ENCODE measurements at places on chromosomes 3 and 15. TPM values are rescaled to one million over a fixed set of nuclear protein-coding genes. Genes with fewer than 3 reads are reported as not detected.

Gene SRP14
- total RNA-seq = 112 TPM

Gene TGM4
- total RNA-seq = not detected

Gene GOLGA6L10
- total RNA-seq = 0.56 TPM

Gene ZNF662
- total RNA-seq = 7.1 TPM

Gene FOXB1
- total RNA-seq = 0.27 TPM

Gene SST
- total RNA-seq = not detected

Gene ARPP21
- total RNA-seq = not detected

Gene TMEM45A
- 0.21 TPM for total RNA-seq

DNA sequence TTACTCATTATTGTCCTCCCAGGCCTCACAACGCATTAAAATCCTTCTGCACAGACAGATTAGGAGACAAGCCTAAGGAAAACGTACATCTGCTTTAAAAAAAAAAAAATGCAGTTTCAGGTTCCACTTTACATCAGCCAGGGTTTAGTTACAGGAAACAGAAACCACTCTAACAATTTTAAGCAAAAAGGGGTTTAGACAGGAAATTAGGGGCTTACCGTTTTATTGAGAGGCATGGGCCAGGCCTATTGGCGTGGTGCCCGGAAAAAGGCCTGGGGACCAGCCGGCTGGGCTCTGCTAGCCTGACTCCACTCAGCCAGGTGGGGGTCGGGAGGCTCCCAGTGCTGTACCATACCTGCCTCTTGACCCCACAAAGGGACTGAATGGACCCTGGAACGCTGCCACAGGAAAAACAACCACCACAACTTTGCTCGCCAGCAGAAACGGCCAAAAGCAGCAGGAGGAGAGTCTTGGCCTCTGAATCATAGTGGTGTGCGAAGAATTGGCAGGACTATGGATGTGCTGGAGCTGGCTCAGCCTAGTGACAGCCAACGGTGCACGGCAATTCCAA is 124.3 kb downstream of the CHSY1 start:
- no peaks in the 10 kb centered on the region for H3K36me3 ChIP-seq
- H3K4me3 ChIP-seq = peak overlapping the region; percentile 5
- peaks cover 24% of the 10 kb centered on the region for H3K4me1 ChIP-seq
- no peaks in the 10 kb centered on the region for H3K27me3 ChIP-seq

- no peak overlapping the region for H3K27ac ChIP-seq
- no peaks in the 10 kb centered on the region for H3K4me1 ChIP-seq
- no peak for DNase-seq
- H3K27me3 ChIP-seq = no peaks in the 10 kb centered on the region
- H3K4me3 ChIP-seq = no peak overlapping the region
Observed at GRCh38 chr15:99986297-99987118, 253.3 kb upstream of the LYSMD4 start.

GRCh38 chr15:92881211-92881754 is 18.8 kb upstream of the CHD2 start:
- H3K4me3 ChIP-seq = peak overlapping the region; percentile 61
- H3K27ac ChIP-seq = peak overlapping the region; percentile 79
- no peaks in the 10 kb centered on the region for H3K27me3 ChIP-seq

DNA sequence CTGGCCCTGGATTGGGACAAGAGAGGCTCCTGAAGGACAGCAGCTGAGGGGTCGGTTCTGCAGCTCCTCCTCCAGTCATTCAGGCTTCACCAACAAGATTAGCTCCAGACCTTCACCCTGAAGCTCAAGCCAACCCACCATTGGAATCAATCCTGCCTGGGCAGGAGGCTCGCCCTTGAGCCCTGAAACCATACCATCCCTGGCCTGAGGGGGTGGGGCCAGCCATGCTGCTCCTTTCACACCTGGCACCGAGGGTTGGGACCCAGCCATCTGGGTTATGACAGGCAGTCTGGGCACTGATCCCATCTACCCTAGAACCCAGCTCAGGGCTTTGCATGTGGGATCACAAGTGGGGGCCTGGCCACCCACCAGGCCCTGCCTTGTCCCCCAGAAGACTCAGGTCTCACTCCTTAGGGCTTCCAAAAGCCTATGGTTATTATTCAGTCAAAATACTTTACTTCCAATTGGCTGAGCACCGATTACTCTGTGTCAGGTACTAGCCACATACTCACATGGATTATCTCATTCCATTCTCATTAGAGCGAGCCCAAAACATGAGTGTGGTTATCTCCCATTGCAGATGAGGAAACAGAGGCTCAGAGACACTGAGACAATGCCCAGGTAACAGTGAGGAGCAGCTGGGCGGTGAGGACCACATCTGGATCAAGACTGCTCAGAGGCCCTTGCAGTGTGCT is 3.1 kb downstream of the ABHD14B start:
- no peak for DNase-seq
- H3K36me3 ChIP-seq = no peaks in the 10 kb centered on the region
- peaks cover 20% of the 10 kb centered on the region for H3K4me1 ChIP-seq
- H3K27ac ChIP-seq = no peak overlapping the region
- no peaks in the 10 kb centered on the region for H3K27me3 ChIP-seq

DNA sequence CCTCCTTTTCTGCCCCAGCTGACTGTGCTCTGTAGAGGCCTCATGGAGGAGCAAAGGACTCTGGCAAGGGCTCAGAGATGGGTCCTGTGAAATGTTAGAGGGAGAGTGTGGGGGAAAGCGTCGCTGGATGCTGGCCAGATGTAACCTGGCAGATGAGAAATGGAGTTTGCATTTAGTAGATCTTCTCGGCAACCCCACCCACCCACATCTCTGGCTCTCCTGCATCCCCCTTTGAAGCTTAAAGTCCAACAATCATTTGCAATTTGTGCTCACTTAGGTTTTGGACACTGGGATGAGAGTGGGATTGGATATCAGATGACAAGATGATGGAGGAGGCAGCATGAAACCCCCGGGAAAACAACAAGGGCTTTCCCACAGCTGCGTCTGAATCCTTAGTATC is 523.6 kb upstream of the MCTP2 start:
- H3K27ac ChIP-seq = no peak overlapping the region
- no peak overlapping the region for H3K4me3 ChIP-seq
- no peaks in the 10 kb centered on the region for H3K27me3 ChIP-seq
- H3K36me3 ChIP-seq = no peaks in the 10 kb centered on the region
- no peaks in the 10 kb centered on the region for H3K4me1 ChIP-seq

DNA sequence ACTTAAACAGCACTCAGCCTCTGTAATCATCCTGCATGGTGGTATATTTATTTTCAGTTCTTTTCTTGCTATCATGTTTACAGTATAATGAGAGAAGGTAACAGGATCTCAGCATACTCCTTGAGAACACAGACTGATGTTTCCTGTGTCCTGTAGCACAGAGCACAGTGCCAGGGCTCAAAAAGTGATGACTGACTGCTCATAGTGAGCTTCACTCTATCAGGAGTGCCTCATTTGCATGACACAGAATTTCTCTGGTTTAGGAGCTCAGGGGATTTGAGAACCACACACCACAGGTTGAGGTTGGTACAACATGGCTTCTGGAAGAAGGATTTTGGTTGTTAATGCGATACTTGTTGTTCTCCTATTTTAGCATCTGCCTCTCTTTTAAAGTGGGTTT is 68.5 kb upstream of the SLC2A2 start:
- H3K4me1 ChIP-seq = no peaks in the 10 kb centered on the region
- peaks cover 64% of the 10 kb centered on the region for H3K36me3 ChIP-seq
- H3K27me3 ChIP-seq = no peaks in the 10 kb centered on the region
- H3K27ac ChIP-seq = no peak overlapping the region
- DNase-seq = no peak
- no peak overlapping the region for H3K4me3 ChIP-seq

DNA sequence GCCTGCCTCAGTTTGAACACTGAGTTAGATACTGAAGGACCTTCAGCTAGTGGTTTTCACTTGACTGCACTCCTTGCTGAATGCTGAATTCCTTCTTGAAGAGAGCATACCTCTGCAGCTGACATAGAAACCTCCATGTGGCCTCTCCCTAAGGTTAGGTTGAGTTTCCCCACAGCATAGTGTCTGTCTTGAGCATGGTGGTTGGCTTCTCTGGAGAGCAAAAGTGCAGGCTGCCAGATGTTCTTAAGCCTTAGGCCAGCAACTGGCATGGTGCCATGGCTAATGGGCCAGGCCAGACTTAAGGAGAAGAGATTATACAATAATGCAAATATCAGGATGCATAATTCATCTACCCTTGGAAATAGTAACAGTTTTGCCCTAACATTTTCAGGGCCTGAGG is 545.6 kb upstream of the ZNF385D start:
- H3K27me3 ChIP-seq = no peaks in the 10 kb centered on the region
- H3K4me3 ChIP-seq = no peak overlapping the region
- no peaks in the 10 kb centered on the region for H3K4me1 ChIP-seq

DNA sequence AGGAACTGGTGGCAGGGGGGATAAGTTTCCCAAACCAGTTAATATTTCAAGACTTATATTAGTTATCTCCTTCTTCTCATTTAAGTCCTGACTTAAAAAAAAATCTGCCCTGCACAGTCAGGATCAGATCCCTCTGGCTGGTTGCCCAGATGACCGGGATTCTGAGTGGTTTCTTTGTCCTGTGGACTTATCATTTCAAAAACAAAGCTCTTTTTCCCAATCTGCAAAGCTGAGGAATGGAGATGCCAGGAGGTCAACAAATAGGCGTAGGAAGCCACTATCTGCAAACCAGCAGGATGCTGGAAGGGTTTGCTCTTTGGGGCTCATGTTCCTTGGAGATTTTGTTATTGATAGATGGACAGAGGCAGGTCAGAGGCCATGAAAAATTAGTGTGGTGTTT is 5.8 kb downstream of the C3orf20 start:
- H3K36me3 ChIP-seq = no peaks in the 10 kb centered on the region
- H3K4me1 ChIP-seq = no peaks in the 10 kb centered on the region
- H3K27ac ChIP-seq = no peak overlapping the region

GRCh38 chr3:55330355-55330754 is 156.8 kb downstream of the WNT5A start:
- no peaks in the 10 kb centered on the region for H3K27me3 ChIP-seq
- H3K36me3 ChIP-seq = no peaks in the 10 kb centered on the region
- no peak overlapping the region for H3K4me3 ChIP-seq
- DNase-seq = no peak
- H3K4me1 ChIP-seq = no peaks in the 10 kb centered on the region
- no peak overlapping the region for H3K27ac ChIP-seq

- H3K4me1 ChIP-seq = no peaks in the 10 kb centered on the region
- no peak overlapping the region for H3K4me3 ChIP-seq
- H3K27me3 ChIP-seq = no peaks in the 10 kb centered on the region
- H3K27ac ChIP-seq = no peak overlapping the region
- no peak for DNase-seq
Observed at GRCh38 chr3:188581792-188582191, 427.8 kb downstream of the LPP start.

DNA sequence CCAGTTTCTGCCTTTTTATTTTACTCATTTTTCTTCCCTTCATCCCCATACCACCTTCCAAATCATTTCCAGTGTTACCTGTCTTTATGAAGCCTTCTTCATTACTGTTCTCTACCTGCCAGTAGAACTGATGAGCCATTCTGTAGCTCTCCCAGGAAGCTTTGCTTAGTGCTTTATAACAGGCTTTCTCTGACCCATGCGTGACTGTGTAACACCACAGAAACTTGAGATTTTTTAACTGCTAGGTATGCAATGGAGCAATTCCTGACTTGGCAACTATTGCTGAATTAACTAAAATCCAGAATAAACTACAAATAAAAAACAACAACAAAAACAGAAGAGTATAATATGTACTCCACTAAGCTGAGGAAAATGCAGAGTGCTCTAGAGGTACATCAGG is 289.2 kb downstream of the ROBO1 start:
- no peaks in the 10 kb centered on the region for H3K4me1 ChIP-seq
- no peak for DNase-seq
- H3K27me3 ChIP-seq = no peaks in the 10 kb centered on the region
- no peak overlapping the region for H3K4me3 ChIP-seq

GRCh38 chr3:101876142-101876541 is 26.8 kb downstream of the NFKBIZ start:
- no peaks in the 10 kb centered on the region for H3K36me3 ChIP-seq
- H3K27ac ChIP-seq = no peak overlapping the region
- H3K4me1 ChIP-seq = no peaks in the 10 kb centered on the region
- DNase-seq = no peak
- no peaks in the 10 kb centered on the region for H3K27me3 ChIP-seq
- H3K4me3 ChIP-seq = no peak overlapping the region

- no peak for DNase-seq
- H3K27me3 ChIP-seq = no peaks in the 10 kb centered on the region
- peaks cover 52% of the 10 kb centered on the region for H3K4me1 ChIP-seq
Observed at GRCh38 chr3:50251220-50251619, 15.2 kb downstream of the GNAI2 start.

DNA sequence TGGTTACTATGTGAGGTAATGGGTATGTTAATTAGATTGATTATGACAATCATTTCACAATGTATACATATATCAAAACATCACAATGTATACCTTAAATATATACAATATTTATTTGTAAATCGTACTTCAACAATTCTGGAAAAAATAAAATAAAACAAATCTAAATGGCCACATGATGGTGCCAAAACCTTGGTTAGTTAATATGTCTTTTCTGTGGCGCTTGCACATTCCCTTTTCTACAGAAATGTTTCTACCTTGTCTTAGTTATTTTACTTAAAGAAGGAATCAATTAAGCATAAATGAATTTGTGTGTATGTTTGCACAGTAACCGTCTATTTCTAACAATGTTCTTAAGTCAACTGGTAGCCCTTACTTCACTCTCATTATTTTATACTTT is 53.4 kb downstream of the OXSM start:
- no peak for DNase-seq
- no peaks in the 10 kb centered on the region for H3K27me3 ChIP-seq
- H3K27ac ChIP-seq = no peak overlapping the region
- no peaks in the 10 kb centered on the region for H3K4me1 ChIP-seq

- H3K27me3 ChIP-seq = no peaks in the 10 kb centered on the region
- no peaks in the 10 kb centered on the region for H3K36me3 ChIP-seq
- no peak overlapping the region for H3K27ac ChIP-seq
- H3K4me1 ChIP-seq = peaks cover 14% of the 10 kb centered on the region
- no peak for DNase-seq
- no peak overlapping the region for H3K4me3 ChIP-seq
Observed at GRCh38 chr3:45034612-45035252, 8.6 kb downstream of the CLEC3B start.

GRCh38 chr3:142923694-142924093 is 34.8 kb upstream of the PCOLCE2 start:
- no peaks in the 10 kb centered on the region for H3K4me1 ChIP-seq
- no peaks in the 10 kb centered on the region for H3K36me3 ChIP-seq
- H3K27ac ChIP-seq = no peak overlapping the region
- no peak overlapping the region for H3K4me3 ChIP-seq

DNA sequence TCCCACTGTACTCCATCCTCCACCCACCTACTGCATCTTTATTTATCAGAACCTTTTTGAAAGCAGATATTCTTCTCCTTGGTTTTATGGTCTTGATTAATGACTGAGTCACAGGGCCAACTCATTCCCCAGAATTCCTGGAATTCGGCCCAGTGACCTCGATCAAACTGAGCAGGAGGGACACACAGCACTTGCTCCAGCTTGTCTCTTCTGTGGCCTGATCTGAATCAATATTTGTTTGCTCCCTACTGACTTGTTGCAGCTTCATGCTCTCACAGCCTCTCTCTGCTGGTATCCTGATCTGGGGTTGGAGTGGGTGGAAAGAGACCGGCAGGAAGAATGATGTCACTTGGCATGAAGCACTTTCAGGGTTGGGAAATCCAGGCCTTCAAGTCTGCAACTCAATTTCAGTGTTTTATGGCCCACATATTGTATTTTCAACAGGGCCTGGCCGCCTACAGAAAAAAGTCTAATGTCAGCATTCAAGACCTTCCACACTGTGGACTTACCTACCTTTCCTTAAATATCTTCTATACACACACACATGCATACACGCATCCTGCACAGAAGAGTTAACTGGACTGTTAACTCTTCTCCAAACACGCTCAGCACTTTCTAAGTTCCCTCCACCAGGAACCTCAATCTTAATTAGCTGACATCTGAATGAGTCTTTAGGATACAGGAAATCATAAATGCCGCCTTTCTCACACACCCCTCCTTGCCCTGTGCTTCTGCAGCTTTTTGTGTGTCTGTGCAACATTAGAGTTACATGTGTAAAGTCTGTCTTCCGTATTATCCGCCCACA is 4.6 kb downstream of the ANXA2 start:
- H3K4me3 ChIP-seq = no peak overlapping the region
- no peaks in the 10 kb centered on the region for H3K27me3 ChIP-seq
- no peak overlapping the region for H3K27ac ChIP-seq
- H3K4me1 ChIP-seq = peaks cover 3% of the 10 kb centered on the region
